A673 (cell line): ENCODE measurements at places on chromosomes 4 and X. TPM values are rescaled to one million over a fixed set of nuclear protein-coding genes. Genes with fewer than 3 reads are reported as not detected.

DNA sequence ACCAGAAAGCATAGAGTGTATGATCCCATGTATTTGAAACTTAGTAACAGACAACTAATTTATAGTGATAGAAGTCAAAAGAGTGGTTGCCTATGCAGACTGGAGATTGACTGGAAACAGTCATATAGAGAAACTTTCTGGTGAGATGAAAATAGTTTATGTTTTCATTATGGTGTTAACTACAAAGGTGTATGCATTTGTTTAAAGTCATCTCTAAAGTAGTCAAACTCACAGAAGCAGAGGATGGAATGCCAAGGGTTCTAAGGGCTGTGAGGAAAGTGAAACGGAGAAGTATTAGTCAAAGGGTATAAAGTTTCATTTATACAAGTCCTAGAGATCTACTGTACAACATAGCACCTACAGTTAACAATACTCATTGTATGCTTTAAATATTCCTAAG lies 45.8 kb downstream of the ENOX2 start:
- no peaks in the 10 kb centered on the region for H3K4me1 ChIP-seq
- no peak overlapping the region for H3K27ac ChIP-seq
- H3K36me3 ChIP-seq = no peaks in the 10 kb centered on the region
- H3K27me3 ChIP-seq = no peaks in the 10 kb centered on the region
- DNase-seq = no peak

DNA sequence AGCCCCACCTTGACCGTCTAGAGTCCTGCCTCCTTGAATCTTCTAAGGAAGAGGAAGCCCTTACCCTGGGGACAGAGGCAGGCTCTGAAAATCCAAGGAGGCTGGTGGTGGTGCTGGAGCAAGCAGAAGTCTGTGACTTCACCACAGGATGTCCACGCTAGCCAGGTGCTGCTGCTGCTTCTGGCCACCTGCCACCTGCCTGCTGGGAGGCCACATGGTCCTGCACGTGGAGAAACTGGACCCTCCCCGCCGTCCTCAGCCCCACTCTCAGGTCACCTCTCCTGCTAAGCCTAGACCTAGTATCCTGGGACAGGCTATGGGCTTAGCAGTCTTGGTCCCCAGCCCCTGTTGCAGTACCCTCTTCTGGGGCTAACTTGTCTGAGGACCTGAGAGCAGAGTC lies 15.8 kb downstream of the TMEM31 start:
- DNase-seq = no peak
- H3K27me3 ChIP-seq = peaks cover 5% of the 10 kb centered on the region
- no peak overlapping the region for H3K27ac ChIP-seq
- no peaks in the 10 kb centered on the region for H3K4me1 ChIP-seq

GRCh38 chr4:150126201-150126863 lies 48.1 kb downstream of the DCLK2 start:
- H3K27ac ChIP-seq = no peak overlapping the region
- H3K36me3 ChIP-seq = no peaks in the 10 kb centered on the region
- H3K4me1 ChIP-seq = peaks cover 19% of the 10 kb centered on the region
- no peaks in the 10 kb centered on the region for H3K27me3 ChIP-seq

- H3K36me3 ChIP-seq = no peaks in the 10 kb centered on the region
- no peak for DNase-seq
- no peak overlapping the region for H3K4me3 ChIP-seq
- H3K27ac ChIP-seq = no peak overlapping the region
- H3K4me1 ChIP-seq = peaks cover 14% of the 10 kb centered on the region
- no peaks in the 10 kb centered on the region for H3K27me3 ChIP-seq
These were observed 116.0 kb downstream of the GLUD2 start for GRCh38 chrX:121163443-121163842.

DNA sequence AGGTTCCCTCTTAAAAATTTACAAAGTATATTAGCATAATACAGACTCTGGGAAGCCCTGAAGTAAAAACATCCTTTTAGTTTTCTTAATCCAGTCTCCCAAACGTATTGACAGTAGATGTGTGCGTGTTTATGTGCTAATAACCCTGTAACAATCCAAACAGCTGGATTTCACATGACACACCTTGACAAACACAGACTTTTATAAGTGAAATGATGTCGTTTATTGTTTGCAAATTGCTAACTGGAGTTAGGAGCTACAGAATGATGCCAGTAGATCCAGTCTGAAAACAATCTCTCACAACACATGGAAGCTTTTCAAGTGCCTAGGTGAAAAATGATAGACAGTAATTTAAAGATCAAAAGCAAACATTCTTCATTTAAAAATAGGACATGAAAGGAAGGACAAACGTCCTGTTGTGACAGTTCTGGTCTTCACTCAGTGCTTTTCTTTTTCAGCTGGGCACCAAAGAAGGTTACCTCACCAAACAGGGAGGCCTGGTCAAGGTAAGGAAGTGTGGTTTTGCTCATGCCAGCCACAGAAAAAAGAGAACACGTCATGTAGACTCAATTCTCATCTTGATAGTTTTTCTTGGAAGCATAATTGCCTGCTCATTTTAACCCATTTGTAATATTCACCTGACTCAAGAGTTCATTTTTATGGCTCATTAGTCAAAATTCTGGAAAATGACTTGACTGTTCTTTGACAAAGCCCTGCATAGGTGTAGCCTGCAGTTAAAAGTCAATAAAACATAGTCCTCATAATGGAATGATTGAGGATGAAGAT lies 32.9 kb downstream of the LAMTOR3 start:
- H3K27me3 ChIP-seq = peaks cover 44% of the 10 kb centered on the region
- H3K4me3 ChIP-seq = no peak overlapping the region
- H3K27ac ChIP-seq = no peak overlapping the region
- H3K36me3 ChIP-seq = no peaks in the 10 kb centered on the region
- DNase-seq = no peak

- H3K4me1 ChIP-seq = no peaks in the 10 kb centered on the region
- H3K27ac ChIP-seq = no peak overlapping the region
- H3K36me3 ChIP-seq = no peaks in the 10 kb centered on the region
- DNase-seq = no peak
These were observed 11.5 kb upstream of the CAMK2D start for GRCh38 chr4:113773014-113773413.

DNA sequence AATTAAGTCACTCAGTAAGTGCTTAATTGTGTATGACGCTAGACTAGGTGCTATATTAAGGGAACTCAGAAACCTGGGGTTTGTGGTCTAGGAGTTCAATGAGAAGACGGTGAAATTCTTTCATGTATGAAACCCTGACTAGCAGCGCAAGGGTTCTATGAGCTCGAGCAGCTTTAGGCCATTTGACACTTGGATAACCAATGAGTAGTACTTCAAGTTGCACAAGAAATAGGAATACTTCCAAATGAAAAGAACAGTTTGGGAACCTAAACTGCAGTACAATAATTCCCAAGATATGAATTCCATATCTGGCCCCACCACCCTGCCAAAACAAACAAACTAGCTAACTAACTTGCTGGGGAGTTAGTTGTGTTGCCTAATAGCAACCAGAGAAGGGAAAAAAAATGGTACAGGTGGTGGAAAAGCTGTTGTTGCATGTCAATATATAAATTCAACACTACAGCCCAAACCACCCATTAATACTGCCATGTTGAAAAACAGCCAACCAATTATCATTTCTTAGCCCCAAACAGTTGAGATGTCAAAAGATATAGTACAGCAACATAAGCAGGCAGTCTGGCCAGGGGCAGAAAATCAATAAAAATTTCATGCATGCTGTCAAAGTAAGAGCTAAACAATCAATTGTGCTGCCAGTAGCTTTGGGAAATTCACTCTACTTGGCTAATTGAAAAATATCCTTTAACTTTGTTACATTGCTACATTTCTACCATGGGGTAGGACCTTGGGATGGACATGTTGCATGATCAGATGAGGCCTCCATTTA lies 54.6 kb upstream of the MCF2 start:
- H3K36me3 ChIP-seq = peaks cover 16% of the 10 kb centered on the region
- peaks cover 11% of the 10 kb centered on the region for H3K4me1 ChIP-seq
- no peaks in the 10 kb centered on the region for H3K27me3 ChIP-seq
- H3K27ac ChIP-seq = no peak overlapping the region
- H3K4me3 ChIP-seq = no peak overlapping the region

Gene DOK7
- total RNA-seq = not detected in 2 replicates

Gene ZAR1
- 0.28 TPM in 1 of 2 replicates, not detected in the other for total RNA-seq

Gene PIR
- 58.0 and 74.2 TPM in 2 replicates for total RNA-seq

Gene VSIG4
- not detected in 2 replicates for total RNA-seq
